ENCODE measurements at places on chromosomes 11 and 22.

- DNase-seq = no peak
These were observed 33.7 kb downstream of the IGF2 start for GRCh38 chr11:2105511-2105910.

GRCh38 chr11:96102664-96103078 lies 178.8 kb upstream of the MTMR2 start:
- DNase-seq = no peak

GRCh38 chr11:134283461-134284230 lies 7.5 kb downstream of the GLB1L3 start:
- no peak for DNase-seq

DNA sequence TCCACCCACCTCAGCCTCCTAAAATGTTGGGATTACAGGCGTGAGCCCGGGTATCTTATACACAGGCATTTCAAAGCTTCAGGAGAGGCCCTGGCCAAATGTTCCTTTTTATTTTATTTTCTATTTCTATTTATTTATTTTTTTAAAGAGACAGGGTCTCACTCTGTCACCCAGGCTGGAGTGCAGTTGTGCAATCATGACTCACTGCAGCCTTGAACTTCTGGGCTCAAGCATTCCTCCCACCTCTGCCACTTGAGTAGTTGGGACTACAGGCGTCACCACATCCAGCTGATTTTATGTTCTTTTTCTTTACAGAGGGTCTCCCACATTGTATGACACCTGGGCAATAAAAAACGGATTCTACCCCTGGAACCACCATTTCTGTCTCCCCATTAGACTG lies 71.2 kb downstream of the FBXO7 start:
- no peak for DNase-seq

DNA sequence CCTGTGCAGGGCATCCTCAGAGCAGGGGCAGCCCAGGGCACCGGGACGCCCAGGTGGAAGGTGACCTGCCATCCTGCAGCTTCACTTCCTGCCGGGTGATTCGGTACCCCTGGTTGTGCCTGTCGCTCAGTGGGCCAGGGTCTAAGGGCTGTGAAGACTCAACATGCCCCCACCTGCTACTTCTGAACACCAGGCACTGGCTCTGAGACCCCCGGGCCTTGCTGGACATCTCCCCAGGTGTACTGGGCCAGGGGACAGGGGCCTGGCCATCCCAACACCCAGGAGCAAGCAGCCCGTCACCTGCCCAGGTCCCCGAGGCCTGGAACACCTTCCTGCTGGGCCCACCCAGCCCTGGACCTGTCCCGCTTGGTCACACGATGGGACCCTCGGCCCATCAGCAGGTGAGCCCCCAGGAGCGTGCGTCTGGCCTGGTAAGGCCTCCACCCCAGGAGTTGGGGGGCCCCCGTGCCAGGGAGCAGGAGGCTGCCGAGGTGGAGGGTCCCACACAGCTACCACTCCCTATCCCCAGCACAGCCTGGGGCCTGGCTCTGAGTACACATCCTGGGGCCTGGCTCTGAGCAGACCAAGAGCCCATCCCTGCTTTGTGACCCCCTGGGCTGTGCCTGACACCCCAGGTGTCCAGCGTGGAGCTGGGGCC lies 3.9 kb upstream of the MUC5B start:
- DNase-seq = no peak

GRCh38 chr11:11856638-11857037 lies 14.9 kb downstream of the USP47 start:
- DNase-seq = no peak

DNA sequence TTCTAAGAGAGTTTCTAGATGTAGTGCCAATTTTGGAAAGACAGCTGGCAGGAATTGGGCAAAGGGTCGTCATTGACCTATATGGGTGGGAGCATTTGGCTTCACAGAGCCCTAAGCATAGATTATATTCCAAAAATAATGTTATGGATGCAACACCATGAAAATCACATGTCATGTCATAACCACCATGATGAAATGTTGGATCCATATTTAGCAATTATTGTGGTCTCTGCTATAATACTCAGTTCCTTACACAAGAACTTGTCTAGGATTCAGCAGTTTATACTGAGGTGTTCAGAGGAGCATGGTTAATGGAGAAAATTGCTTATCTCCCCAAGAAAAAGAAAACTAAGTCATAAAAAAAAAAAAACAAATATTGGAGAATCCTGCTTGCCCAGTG lies 31.6 kb downstream of the NTM start:
- DNase-seq = no peak

- no peak for DNase-seq
These were observed 146.3 kb upstream of the ARHGAP20 start for GRCh38 chr11:110858547-110858921.

GRCh38 chr11:67484847-67485311 lies 2.1 kb downstream of the AIP start:
- no peak for DNase-seq

- DNase-seq = no peak
These were observed 452 bp upstream of the ATXN10 start for GRCh38 chr22:45670981-45671782.
